Progenitor cell of endocrine pancreas (in vitro differentiated cells): ENCODE measurements at places on chromosomes 5 and 9. TPM values are rescaled to one million over a fixed set of nuclear protein-coding genes. Genes with fewer than 3 reads are reported as not detected.

DNA sequence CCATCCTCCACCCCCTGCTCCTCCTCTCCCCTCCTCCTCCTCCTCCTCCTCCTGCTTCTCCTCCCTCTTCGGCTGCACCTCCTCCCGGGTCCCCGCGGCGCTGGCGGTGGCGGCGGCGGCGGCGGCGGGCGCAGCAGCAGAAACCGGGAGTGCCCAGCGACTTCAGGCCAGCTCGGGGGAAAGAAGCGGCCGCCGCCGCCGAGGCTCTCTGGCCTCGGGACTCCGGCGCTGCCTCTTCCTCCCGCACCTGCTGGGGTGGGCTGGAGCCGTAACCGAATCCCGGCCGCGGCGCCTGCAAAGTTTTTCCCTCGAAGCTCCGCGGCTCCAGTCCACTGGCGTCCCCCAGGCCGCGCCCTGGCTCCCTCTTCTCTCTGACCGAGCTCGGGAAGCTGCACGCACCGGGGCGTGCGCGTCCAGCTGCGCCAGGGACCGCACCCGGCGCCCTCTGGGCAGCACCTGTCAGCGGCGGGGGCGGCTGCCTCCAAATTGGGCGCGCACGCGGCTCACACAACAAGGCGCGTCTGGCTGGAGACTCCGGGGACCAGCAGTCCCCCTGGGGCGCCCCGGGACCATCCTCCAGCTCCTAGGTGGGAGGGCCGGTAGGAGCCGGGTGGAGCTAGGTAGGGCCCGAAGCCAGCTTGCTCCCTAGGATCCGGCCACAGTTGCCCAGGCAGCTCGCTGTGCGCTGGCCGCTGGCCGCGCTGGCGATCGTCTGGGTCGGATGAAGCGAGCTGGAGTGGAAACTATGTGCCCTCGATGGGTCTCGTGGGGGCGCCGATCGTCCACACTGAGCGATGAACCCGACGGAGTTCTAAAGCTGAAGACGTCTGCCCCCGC, at the start of gene MCTP1:
MCTP1 (minus strand) TSS at position 523 of the 837 bp plus-strand sequence.
- DNase-seq, result peak; percentile 50

DNA sequence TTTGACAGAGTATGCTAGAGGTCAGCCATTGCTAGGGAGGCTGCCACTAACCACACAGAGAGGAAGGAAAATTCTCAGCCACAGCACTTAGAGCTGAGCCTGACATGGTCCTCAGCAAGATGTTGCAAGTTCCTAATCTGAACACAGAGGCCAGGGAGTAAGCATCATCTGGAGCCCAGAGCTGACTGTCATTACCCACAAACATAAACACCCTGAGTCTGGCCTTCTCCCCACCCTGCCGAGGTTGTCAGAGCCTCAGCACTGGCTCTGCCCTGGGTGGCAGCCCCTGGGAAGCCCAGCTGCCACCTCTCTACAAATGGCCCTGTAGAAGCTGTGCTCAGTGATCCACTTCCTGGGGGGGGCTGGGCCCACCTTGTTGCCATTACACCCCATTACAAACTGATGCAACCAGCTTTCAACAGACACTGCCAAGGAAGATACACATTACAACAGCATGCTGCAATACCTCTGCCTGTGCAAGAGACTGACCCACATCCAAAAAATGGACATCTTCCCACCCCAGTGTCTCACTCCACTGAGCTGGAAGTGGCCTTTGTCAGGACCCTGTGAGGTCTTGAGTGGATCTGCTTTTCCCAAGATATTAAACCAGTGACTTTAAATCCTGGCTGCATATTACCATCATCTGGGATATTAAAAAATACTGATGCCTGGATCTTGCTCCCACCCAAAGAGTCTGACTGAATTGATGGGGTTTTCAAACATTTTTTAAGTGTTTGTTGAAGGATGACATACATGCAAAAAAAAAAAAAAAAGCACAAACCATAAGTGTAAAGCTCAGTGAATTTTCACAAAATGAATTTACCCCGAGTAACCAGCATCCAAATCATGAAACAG, 33.0 kb downstream of the IRF1 start:
- DNase-seq, result no peak

- DNase-seq, result no peak
These were observed 4.6 kb upstream of the FBXL17 start for GRCh38 chr5:108386345-108387061.

OSTF1 gene
- 9.8 and 10.7 TPM in 2 replicates for total RNA-seq

C5orf58 gene
- not detected in 2 replicates for total RNA-seq

DNA sequence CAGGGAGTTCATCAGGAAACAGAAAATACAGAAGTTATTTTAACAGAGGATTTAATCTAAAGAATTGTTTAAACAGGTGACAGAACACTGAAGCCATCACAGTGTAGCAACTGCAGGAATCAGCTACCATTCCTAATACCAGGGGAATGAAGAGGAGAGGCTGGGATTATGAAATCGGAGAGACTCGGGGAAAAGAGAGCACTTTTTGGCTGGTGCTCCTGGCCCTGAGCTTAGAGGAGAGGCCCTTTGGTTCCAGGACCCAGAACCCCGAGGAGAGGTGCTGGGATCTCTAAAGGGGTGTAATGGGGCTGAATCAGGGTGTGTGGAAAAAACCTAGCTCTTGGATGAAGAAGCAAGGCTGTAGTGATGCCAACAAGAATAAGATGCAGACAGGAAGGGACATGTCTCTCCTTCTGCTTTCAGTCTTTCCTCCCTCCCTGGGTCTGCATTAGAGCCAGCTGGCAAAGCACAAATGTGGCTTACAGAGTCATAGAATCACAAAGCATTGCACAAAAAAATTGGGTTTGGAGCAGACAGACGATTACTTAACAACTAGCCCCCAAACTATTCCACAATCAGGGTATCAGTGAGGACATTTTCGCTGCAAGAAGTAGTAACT, 11.6 kb upstream of the SFXN1 start:
- no peak for DNase-seq

DNA sequence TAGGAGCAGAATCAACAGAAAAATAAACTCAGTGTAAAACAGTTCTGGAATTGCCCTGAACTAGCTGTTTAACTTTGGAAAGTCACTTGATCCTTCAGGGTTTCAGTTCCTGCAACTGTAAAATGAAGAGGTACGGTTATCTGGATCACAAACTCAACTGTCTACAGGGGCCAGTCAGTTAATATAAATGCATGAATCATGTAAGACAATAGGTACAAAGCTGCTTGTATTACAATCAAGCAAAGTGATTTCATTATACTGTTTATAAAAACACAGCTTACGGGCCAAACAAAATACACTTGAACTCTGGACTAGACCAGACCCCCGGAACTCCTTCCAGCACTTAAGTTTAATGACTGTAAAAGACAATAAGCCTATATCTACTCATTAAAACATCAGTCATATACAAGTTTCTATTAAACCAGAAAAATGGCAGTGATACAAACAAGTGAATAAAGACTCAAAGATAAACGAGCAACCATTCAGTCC, 73.0 kb downstream of the MRPS27 start:
- DNase-seq, result no peak

SPINK13 gene
- not detected in 2 replicates for total RNA-seq

FOXD4L5 gene
- total RNA-seq, result 0.24 and 0.29 TPM in 2 replicates

CCL27 gene
- total RNA-seq, result 0.67 and 1.6 TPM in 2 replicates

SLC34A1 gene
- total RNA-seq, result not detected in 2 replicates

- no peak for DNase-seq
These were observed 11.1 kb downstream of the IL33 start for GRCh38 chr9:6226696-6227095.

- no peak for DNase-seq
These were observed 933.8 kb downstream of the TLE1 start for GRCh38 chr9:80755586-80755985.

ARL14EPL gene
- not detected in 2 replicates for total RNA-seq

GRCh38 chr5:84332106-84332505, 52.6 kb downstream of the EDIL3 start:
- no peak for DNase-seq

BTNL8 gene
- total RNA-seq, result not detected in 2 replicates

GRCh38 chr9:132575005-132575609, 7.3 kb upstream of the BARHL1 start:
- DNase-seq, result peak; percentile 79

COL23A1 gene
- 0.36 and 0.64 TPM in 2 replicates for total RNA-seq

DNA sequence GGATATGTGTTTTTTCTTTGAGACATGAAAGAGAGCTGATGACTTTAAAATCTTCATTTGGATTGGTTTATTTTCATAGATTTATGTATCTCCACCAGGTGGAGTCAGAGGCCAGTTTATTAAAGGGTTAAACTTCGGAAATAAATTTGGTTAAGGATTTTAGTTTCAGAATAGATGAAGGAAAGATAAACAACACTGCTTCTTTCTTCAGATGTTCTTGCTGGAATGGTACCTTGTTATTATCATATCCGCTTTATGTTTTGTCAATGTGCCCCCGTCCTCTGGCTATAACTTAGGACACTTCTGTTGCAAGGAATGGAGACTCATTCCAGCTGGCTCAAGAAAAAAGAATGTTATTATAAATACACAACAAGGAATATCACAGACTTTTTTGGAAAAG, 81.2 kb downstream of the ALDH1A1 start:
- no peak for DNase-seq

PDCD1LG2 gene
- total RNA-seq, result not detected in 2 replicates

RANBP17 gene
- total RNA-seq, result 21.8 and 32.8 TPM in 2 replicates

FBN2 gene
- total RNA-seq, result 6.6 and 16.3 TPM in 2 replicates

- no peak for DNase-seq
These were observed 277.5 kb upstream of the NREP start for GRCh38 chr5:112034421-112034979.

STPG3 gene
- total RNA-seq, result not detected in 2 replicates

GRCh38 chr9:136031741-136032730, 63.1 kb downstream of the NACC2 start:
- no peak for DNase-seq

DNA sequence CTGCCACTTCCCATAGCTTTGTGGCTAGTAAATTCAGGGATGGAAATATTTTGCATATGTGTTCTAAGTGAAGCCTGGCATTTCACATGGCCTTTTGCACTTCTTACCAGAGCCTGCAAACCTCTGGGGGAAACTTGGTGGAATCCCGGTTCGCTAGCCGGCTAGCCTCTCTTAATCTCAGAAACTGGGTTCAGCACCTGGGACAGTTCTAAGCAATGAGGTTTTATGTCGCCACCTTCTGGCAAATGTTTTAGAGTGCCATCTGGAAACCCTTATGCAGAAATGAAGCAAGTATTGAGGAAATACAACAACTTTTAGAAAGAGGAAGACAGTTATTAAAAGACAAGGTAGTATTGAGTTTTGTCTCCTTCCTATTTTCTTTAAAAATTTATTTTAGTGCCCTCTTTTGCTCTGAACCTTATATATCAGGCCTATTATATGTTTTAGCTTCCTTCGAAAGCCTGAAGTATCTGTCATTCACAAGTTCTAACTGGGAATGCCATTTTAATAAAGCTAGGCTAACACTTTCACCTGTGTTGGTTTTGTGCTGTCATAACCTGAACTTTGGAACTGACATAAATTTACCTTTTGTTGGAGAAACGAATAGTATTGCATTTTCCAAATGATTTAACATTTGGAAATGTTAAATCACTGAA, 963 bp upstream of the HTR1A start:
- peak; percentile 61 for DNase-seq

DNA sequence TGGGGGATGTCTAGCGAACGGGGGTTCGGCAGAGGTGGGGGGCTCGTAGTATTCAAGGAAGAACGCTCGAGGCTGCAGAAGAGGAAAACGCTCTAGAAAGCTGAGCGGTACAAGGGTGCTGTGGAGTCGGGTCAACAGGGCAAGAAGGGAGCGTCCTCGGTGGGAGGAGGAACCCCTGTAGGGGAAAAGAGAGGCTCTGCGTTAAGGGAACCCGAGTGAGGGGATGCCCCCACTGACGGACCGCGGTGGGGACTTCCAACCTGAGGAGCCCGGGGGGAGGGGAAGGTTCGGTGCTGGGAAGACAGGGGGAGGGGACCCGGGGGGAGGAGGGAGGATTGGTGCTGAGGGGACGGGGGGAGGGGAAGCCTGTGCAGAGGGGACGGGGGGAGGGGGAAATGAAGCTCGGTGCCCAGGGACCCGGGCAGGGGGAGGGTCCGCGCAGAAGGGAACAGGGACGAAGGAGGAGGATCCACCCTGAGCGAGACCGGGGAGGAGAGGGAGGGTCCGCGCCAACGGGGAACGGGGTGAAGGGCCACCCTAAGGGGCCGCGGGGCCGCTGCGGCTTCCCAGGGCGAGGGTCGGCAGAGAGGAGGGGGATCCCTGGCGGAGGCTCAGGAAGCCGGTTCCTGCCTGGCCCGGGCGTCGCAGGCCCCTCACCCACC, 621 bp downstream of the NR6A1 start:
- DNase-seq, result no peak

- no peak for DNase-seq
These were observed 110.1 kb upstream of the TLE4 start for GRCh38 chr9:79461712-79462111.

NHP2 gene
- 114 and 119 TPM in 2 replicates for total RNA-seq

DNA sequence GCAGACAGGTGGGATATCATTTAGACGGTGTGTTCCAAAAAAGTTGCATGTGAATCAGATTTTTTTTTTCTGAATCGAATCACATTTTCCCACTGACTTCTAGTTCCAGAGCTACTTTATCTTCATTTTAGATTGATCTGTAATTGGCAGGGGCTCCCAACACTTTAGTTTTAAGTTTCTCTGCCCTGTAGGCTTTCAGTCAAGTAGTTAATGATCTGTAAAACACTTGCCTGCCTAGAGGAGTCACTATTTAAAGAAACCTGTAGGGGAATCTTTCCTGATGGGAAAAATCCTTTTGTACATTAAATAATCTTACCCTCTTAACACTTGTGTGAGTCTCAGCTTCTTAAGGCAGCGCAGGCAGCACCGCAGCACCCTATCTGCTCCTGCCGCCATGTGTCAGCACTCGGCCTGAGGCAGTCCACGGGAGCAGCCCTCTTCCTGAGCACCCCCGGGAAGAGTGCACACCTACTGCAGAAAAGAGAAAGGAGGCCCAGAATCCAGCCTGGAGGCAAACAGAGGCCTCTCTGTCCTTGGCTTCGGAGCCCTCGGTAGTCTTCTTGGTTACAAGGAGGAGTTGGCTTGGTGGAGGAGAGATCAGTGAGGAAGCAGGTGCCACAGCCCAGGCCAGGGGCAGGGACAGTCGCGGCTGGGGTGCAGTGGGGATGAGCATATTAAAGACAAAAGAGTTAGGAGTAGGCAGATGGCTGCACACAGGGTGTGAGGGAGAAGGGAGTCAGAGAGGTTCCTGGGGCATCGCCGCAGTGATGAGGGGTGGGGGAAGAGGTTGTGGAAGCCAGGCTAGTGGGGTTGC, 209.3 kb downstream of the GAPVD1 start:
- DNase-seq, result no peak
